Stimulated activated CD4-positive, alpha-beta T cell treated with anti-CD3 and anti-CD28 coated beads, Interleukin-12 subunit alpha, Interleukin-12 subunit beta, amount 100 ng/mL, for 4 hours (primary cell): ENCODE measurements at places on chromosomes 11 and 22.

DNA sequence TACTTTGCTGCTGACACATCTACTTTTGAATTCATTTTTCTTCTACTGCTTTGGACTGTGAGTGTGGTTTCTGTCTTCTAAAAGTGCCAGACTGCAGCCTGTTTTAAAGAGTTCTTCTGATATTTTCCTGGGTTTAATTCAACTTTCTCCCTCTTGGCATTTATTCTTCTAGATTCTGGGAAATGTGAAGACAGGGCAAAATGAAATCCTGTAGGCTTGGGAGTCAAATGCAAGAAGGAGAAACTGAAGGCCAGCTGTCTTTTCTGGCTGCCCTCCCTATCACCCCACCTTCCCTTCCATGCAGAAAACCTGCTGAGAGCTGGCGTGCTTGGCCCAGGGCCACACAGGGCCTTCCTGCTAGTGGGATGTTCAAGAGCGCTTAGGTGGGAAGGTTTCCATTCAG lies 7.6 kb downstream of the ZNF70 start:
- no peak for DNase-seq

- no peak for DNase-seq
Measured at GRCh38 chr11:80086496-80087055, 645.7 kb upstream of the TENM4 start.

DNA sequence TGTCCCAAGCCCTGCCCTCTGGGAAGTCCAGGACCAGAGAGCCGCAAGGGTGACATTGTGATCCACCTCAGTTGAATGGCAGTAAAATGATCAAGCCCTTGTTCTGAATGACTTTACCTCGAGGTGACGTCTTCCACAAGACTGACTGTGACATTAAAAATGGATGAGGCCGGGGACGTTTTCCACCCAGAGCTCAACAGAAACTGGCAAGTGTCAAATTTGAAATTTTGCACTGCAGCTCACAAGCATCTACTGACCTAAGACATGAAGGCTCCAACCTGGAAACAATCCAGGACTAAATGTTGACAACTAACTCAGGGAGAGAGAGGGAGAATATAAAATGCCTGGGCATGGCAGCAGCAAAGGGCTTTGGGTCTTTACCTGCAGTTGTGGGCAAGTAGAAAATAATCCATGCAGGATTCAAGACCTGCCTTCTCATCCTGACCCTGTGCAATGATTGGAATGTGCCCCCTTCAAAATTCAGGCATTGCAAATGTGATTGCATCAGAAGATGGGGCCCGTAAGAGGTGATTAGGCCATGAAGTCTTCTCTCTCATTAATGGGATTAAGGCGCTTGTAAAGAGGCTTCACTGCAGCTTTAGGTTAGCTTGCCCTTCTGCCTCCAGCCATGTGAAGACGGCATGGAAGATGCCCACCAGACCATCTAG lies 33.6 kb upstream of the CLMP start:
- no peak for DNase-seq

DNA sequence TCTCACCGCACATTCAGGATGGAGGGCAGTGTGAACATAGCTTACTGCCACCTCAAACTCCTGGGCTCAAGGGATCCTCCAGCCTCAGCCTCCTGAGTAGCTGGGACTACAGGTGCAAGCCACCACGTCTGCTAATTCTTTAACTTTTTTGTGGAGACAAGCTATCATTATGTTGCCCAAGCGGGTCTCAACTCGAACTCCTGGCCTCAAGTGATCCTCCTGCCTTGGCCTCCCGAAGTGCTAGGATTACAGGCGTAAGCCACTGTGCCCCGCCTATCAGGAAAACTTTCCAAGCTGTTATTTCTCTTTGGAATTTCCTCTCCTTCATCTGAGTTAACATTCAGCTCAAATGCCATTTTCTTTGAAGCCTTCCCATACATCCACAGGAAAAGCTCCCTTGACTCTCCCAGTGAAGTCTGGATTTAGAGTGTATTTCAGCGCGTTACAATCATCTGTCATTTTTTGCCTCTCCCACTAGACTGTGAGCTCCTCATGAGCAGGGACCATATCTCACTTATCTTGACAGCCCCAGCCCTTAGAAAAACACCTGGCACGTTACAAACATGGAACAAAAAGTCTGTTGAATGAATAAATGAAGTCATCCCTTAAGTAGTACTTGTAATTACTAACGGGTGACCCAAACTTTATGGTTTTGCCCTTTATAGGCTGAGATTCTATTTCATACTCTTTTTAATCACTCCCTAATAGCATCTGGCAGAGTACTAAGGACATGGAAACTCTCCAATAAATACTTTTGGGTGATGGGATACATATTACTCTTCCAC lies 2.2 kb downstream of the MRTFA start:
- DNase-seq, result no peak

DNA sequence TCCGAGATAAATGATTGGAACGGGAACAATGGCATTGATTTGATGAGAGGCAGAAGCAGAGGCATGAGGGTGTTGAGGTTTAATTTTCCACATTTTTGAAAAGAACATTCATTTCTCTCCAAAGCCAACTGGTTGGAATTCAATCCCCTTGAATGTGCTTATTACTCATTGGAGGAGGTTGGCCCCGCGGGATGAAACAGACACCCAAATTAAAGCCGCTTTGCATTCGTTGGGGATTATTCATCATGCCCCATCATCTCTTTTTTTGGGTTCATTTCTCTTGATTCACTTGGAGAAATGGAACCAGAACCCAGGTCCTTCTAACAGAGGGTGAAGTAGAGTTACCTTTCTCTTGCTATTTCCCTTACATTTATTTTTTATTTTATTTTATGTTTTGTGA lies 47.6 kb upstream of the PARVG start:
- no peak for DNase-seq

DNA sequence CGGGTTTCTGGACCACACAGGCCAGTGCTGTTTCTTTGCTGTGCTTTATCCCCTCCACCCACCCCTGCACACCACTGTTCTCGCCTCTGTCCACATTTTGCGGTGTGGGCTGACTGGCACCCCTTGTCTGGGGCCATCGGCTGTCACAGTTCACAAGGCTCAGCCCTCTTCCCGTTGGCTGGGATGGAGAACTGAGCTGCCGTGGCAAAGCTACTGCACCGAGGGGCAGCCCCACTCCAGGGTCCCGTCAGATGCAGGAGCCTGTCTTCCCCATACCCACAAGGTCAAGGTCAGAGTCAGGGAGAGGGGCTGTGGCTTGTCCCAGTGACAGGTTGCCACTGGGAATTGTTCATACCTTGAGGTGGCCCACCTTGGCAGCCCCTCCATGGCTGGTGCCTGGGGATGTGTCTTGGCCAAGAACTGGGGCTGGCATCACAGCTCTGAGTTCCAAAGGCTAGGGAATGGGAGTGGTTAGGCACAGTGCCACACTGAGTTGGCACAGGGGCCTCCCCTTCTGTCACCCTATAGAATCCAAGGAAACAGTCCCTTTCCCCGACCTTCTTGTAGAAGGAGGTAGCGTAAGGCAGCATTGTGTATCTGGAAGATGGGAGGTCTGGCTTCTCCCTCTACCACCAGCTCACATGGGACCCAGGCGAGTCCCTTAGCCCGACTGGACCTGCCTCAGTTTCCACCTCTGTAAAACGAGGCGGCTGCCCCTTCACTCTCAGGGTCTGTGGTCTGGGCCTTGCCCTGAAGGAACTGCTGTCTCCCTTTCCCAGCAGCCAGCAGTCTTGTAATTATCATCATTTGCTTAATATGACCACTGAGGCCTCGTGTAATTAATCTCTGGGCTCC lies 3.4 kb downstream of the GRK2 start:
- no peak for DNase-seq

DNA sequence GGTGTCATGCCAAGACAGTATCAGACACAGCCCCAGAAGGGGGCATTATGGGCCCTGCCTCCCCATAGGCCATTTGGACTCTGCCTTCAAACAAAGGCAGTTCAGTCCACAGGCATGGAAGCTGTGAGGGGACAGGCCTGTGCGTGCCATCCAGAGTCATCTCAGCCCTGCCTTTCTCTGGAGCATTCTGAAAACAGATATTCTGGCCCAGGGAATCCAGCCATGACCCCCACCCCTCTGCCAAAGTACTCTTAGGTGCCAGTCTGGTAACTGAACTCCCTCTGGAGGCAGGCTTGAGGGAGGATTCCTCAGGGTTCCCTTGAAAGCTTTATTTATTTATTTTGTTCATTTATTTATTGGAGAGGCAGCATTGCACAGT lies 14.6 kb downstream of the IL10RA start:
- no peak for DNase-seq

- DNase-seq, result no peak
Measured at GRCh38 chr11:69462106-69462951, 19.1 kb upstream of the LINC01488 start.

- DNase-seq, result no peak
Measured at GRCh38 chr11:119874660-119875238, 145.7 kb upstream of the NECTIN1 start.

GRCh38 chr11:46649180-46649738 lies 31.9 kb downstream of the ATG13 start:
- DNase-seq, result no peak

- no peak for DNase-seq
Measured at GRCh38 chr22:33539902-33540751, 380.1 kb downstream of the LARGE1 start.

- DNase-seq, result no peak
Measured at GRCh38 chr11:18791207-18791968, at the start of gene PTPN5. PTPN5 (minus strand) TSS chr11:18791798; CDS start chr11:18771958, 19,840 bp downstream.

- no peak for DNase-seq
Measured at GRCh38 chr22:28331695-28332094, 347.9 kb downstream of the TTC28 start.

DNA sequence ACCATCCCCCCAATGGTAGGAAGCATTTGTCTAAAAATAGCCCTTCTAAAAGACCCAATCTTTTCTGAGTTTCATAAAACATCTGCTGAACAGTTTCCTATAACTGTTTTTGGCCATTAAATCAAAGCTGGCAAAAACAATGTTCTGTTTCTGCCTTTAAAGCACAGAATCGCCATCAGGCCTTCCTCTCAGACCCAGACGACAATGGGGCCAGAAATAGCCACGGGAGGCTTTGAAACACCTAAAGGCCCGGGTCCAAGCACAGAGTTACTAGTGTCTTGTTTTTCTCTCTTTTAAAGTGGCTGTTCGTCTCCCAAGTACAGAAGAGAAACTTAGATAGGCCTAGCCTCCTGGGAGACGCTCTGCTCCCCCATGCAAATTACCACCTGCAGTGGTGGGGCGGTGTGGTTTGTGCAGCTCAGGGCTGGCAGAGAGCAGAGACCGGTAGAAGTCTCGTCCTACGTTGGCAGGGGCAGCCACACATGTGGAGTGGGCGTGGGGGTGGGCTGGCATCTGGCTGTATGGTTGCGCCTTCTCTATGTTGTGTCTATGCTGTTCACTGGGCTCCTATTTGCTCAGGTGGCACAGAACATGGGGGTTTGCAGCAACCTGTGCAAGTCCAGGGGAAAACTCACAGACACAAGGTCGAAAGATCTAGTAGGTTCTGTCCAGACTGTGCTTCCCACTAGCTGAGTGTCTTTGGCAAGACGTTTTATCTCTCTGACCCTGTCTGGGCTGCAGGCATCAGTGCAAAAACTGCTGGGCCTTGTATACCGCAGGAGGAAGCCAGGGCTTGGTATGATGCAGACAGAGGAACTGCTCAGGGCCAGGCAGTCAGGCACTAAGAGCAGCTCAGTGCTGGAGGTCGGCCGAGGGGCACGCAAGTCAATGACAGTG lies 23.6 kb upstream of the ETS1 start:
- no peak for DNase-seq

- no peak for DNase-seq
Measured at GRCh38 chr11:104405277-104405676, 241.3 kb upstream of the PDGFD start.

DNA sequence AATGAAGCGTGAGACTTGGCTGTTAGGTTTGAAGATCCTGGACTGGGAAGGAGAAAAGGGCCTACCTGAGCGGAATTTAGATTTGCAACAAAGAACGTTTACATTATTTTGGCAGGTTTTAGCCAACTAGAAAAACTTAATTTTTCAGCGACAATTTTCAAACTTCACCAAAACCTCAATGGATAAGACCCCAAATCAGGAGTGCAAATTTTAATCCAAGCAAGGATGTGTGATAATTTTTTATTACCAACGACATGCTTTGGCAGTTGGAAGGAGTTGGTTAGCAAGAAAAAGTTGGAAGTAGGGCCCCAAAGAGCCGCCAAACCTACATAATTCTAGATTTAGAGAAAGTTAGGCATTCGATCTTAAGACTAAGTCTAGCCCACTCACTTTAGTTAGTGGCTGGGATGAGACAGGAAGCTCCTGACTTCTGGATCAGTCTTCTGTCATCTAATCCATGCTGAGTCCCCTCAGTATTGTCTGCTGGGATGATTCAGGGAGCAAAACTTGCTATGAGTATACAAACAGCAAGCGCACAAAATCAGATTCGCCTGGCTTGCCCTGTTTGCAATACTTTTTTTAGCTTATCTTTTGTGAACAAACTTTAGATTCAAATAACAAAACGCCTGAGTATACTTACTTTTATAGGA lies 787 bp upstream of the RDX start:
- no peak for DNase-seq

DNA sequence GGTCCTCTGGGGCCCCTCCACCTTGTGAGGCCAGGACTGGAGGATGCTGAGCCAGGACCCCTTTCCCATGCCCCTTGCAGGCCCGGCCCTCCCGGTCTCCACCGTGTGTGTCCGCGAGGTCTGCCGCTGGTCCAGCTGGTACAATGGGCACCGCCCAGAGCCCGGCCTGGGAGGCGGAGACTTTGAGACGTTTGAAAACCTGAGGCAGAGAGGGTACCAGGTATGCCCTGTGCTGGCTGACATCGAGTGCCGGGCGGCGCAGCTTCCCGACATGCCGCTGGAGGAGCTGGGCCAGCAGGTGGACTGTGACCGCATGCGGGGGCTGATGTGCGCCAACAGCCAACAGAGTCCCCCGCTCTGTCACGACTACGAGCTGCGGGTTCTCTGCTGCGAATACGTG lies 17.9 kb downstream of the MUC5B start:
- no peak for DNase-seq

- no peak for DNase-seq
Measured at GRCh38 chr11:92632495-92632894, 337.0 kb upstream of the MTNR1B start.

GRCh38 chr11:47917599-47918369 lies 62.6 kb upstream of the PTPRJ start:
- DNase-seq, result no peak

DNA sequence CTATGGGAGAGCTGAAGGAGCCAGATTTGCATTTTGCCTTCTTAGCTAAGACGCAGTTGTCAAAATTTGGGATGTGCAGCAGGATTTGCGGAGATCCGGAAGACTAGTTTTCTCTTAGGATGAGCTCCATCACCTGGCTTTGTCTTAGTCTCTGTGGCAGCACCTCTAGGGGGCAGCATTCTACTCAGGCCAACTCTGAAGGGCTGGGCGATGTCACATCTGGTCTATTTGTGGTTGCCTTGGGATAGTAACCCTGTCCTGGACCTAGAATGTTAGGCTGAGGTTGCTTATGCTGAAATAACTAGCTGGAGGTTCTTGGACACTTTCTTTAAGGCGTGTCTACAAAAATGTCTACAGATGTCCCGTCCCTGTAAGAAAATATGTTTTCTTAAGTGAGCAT lies 116.2 kb downstream of the FAT3 start:
- DNase-seq, result no peak
